ENCODE measurements at places on chromosomes 16 and 17. TPM values are rescaled to one million over a fixed set of nuclear protein-coding genes. Genes with fewer than 3 reads are reported as not detected.
A peak's percentile ranks its signal among the peaks of the same experiment; 100 is the strongest.

Gene PRR35
- not detected for total RNA-seq

GRCh38 chr16:79388396-79388795 lies 212.1 kb downstream of the MAF start:
- no peaks in the 10 kb centered on the region for H3K36me3 ChIP-seq
- DNase-seq, result no peak

DNA sequence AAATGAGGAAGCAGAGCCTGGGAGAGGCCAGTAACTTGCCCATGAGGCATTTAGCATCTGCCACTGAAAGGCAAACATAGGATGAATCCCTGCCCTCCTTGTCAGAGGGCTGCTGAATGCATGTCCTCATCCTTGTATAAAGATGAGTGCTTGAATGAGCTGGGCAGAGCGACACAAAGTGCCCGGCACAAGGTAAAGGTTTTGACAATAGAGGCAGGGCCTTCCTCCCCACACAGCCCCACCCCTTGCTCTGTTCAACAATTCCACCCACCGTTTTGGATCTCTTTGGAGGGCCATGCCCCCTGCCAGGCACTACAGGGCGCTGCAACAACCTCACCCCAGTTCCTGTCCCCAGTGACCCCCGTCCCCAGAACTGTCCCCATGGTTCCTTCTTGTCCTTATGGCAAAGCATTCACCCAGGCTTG lies 1.4 kb upstream of the KRT19 start:
- no peak for DNase-seq
- H3K4me3 ChIP-seq, result no peak overlapping the region
- no peaks in the 10 kb centered on the region for H3K4me1 ChIP-seq
- H3K36me3 ChIP-seq, result no peaks in the 10 kb centered on the region
- peaks cover 43% of the 10 kb centered on the region for H3K27me3 ChIP-seq

GRCh38 chr17:66397486-66397885 lies 95.1 kb downstream of the PRKCA start:
- DNase-seq, result no peak
- no peak overlapping the region for H3K4me3 ChIP-seq
- no peaks in the 10 kb centered on the region for H3K27me3 ChIP-seq
- H3K27ac ChIP-seq, result no peak overlapping the region
- no peaks in the 10 kb centered on the region for H3K36me3 ChIP-seq

Gene SOX15
- 1.3 TPM for total RNA-seq

Gene HES7
- not detected for total RNA-seq

- H3K27ac ChIP-seq, result no peak overlapping the region
- DNase-seq, result peak; percentile 10
- H3K27me3 ChIP-seq, result peaks cover 2% of the 10 kb centered on the region
- H3K36me3 ChIP-seq, result no peaks in the 10 kb centered on the region
Measured at GRCh38 chr17:72297326-72298115, 176.7 kb downstream of the SOX9 start.

Gene SGCA
- 227 TPM for total RNA-seq

Gene ALOX15
- total RNA-seq, result not detected

GRCh38 chr16:87724490-87725291 lies 41.1 kb downstream of the KLHDC4 start:
- H3K36me3 ChIP-seq, result peaks cover 11% of the 10 kb centered on the region
- no peaks in the 10 kb centered on the region for H3K27me3 ChIP-seq
- no peaks in the 10 kb centered on the region for H3K4me1 ChIP-seq
- no peak overlapping the region for H3K4me3 ChIP-seq
- DNase-seq, result no peak

DNA sequence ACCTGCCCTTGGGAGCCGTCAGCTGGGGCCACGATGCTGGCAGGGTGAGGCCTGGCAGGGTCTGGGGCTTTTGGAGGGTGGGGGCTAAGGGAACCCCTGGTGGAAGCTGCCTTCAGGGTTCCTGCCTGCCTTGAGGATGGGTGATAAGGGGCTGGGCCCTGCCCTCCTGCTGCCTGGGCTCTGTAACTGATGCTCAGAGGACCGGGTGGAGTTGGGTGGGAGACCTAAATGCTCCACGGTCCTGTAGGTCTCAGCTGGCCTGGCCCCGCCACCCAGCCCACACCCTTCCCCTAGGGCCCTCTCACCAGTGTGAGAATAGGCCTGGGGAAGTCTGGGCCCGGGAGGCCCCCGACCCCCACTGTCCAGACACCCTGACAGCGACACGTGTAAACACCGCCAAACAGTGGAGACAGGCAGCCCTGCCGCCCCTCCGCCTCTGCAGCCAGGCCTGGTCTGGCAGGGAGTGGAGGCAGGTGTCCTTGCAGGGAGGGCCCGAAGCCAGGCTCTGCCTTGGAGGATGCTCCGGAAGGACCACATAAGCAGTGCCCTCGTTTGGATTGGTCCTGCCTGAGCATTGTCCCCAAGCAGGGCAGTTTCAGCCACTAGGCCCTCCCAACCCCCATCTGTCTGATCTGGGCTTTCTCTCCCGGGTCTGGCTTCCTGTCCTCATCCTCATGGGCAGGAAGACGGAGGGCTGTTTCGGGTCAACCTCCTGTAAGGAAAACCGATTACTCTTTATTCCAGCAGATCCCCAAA lies 6.5 kb upstream of the BAHCC1 start:
- H3K27me3 ChIP-seq, result no peaks in the 10 kb centered on the region
- H3K27ac ChIP-seq, result peak overlapping the region; percentile 96
- DNase-seq, result no peak
- no peaks in the 10 kb centered on the region for H3K36me3 ChIP-seq
- peaks cover 48% of the 10 kb centered on the region for H3K4me1 ChIP-seq

- no peak for DNase-seq
- no peak overlapping the region for H3K27ac ChIP-seq
- no peaks in the 10 kb centered on the region for H3K27me3 ChIP-seq
- H3K4me3 ChIP-seq, result no peak overlapping the region
- no peaks in the 10 kb centered on the region for H3K4me1 ChIP-seq
Measured at GRCh38 chr16:81070979-81071378, 6.1 kb downstream of the C16orf46 start.

Gene AANAT
- not detected for total RNA-seq

Gene KRTAP4-3
- total RNA-seq, result not detected

DNA sequence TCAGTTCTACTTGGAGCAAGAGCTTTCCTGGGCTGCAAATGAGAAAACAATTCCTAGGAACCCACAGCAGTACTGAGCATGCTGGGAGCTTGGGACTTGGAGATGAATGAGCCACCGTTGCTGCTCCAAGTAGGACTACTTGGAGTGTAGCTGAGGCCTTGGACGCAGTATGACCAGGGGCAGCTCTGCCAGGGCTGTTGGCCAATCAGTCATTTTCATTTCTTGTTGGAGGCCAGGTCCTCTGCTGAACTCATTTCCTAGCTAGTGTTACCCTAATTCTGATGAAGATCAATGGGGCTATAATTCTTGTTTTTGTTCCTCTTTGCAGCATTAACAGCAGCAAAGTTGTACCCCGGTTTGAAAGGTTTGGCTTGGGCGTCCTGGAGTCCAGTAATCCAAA lies 8.0 kb upstream of the LGALS9 start:
- H3K27ac ChIP-seq, result no peak overlapping the region
- H3K4me3 ChIP-seq, result no peak overlapping the region
- no peak for DNase-seq
- H3K4me1 ChIP-seq, result peaks cover 18% of the 10 kb centered on the region

- H3K4me3 ChIP-seq, result no peak overlapping the region
- no peak for DNase-seq
- no peaks in the 10 kb centered on the region for H3K27me3 ChIP-seq
- peaks cover 35% of the 10 kb centered on the region for H3K36me3 ChIP-seq
- peaks cover 58% of the 10 kb centered on the region for H3K4me1 ChIP-seq
Measured at GRCh38 chr17:63973247-63973646, 529 bp upstream of the SCN4A start.

Gene ABI3
- 1.2 TPM for total RNA-seq
